ENCODE measurements at places on chromosomes 6 and 20.

DNA sequence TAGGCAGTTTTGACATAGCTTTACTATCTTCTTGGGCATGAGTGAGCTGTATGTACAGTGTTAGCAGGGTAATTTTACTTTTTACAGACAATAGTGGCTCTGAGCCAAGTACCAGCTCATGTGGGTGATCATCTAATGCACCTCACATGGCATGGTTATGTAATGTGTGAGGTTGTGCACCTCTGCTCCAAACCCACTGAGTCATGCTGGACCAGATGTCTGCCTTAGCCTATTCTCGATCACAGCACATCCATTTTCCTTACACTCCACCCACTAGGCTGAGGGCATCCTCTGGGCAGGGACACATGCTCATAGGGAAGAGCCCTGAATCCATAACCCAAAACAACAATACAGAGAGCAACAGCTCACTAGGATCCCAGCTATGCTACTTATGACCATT is 71.6 kb upstream of the FBXL4 start:
- no peak for DNase-seq

DNA sequence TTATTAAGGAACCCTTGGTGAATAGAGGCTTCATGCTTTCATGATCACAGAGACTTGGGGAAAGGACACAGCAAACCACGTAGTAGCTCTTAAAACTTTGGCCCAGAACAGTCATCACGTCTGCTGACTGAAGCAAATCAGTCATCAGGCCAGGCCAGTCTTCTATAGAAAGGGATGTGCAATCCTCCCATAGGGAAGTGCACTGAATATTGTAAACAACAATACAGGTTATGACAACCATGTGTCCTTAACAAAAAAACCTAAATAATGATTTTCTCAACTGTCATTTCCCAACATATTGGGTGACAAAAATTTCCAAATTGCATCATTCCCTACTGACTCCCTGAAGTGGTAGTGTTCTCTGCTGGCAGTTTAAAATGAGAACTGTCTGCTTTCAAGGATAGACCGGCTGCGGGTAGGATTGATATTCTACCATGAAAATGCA is 388.2 kb upstream of the CITED2 start:
- DNase-seq, result no peak

- DNase-seq, result no peak
Observed at GRCh38 chr6:143451531-143451930, 926 bp downstream of the PEX3 start.

DNA sequence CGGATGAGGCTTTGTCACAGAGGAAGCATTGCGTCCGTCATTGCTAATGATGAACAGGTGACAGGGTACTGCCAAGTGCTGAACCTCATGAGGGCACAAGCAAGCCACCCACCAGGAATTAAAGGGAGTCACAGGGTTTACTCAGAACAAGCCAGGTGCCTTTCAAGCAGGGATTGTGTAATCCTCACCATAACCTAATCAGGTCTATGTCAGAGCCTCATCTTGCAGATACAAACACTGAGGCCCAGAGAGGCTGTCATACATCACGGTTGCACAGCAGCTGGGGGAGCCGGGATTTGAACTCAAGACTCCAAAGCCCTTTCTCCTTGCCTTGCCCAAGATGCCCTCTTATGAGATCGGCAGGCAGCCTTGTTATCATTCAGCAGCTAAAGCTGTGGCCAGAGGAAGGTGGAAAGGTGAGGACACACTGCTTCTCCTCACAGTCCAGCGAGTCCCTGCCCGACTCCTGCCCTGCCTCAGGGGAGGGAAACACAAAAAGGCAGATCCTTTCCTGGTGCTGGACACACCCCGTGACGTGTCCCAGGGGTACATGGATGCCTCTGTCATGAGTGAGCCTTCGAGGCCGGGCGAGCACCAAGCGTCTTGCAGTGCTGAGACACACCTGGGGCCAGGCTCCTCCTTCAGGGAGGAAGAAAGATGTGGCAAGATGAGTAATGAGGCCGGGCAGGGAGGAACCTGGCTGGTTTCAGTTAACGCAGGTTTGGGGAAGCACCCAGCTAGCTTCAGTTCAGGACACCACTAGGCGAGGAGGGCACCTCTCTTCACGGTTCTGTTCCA is 214.9 kb downstream of the LY86 start:
- DNase-seq, result no peak

GRCh38 chr6:108570517-108570916 is 9.8 kb downstream of the FOXO3 start:
- DNase-seq, result no peak

DNA sequence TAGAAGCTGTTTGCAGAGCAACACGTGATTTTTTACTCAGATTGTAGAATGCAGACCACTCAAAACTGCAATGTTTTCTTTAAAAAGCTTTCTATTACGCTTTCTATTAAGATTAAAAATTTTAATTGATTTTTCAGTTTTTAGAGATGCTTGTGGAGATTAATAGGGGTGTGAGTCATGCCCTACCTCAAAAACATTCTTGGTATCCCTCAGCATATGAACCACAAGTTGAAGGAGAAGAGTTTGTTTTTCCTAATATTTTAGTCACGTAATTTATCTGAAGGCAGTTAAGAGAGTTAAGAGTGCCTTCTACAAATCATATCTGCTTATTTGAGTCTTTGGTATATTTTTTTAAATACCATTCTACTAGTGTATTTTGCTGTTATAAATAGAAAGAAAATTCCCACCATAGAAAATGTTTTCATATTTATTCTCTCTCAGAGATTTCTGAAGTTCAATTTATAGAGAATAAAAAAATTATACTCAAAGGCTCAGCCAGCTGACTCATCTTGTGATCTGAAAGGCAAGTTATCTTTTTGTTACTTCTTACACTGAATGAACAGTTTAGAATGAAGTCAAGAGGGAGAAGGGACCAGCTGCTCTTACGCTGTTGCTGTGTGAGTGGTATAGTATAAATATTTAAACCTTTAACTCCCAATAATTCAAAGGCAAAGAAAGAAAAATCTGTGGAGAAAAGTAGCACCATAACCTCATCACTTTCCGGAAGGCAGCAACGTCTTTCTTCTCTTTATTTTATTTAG is 7.6 kb downstream of the RIPOR2 start:
- no peak for DNase-seq
